ENCODE measurements at places on chromosomes 3 and 15. TPM values are rescaled to one million over a fixed set of nuclear protein-coding genes. Genes with fewer than 3 reads are reported as not detected.

Gene CD200
- total RNA-seq, result 1.4 TPM

Gene PRSS50
- 0.78 TPM for total RNA-seq

Gene CYP1A2
- total RNA-seq, result not detected

Gene SLC24A5
- total RNA-seq, result not detected

Gene SQOR
- 12.3 TPM for total RNA-seq

Gene PPP2R3A
- 82.8 TPM for total RNA-seq

Gene IGSF10
- 0.83 TPM for total RNA-seq

Gene KCNH8
- 0.08 TPM for total RNA-seq

Gene MCF2L2
- 1.1 TPM for total RNA-seq
